ENCODE measurements at places on chromosomes 7 and 10. TPM values are rescaled to one million over a fixed set of nuclear protein-coding genes. Genes with fewer than 3 reads are reported as not detected.
A peak's percentile ranks its signal among the peaks of the same experiment; 100 is the strongest.

DNA sequence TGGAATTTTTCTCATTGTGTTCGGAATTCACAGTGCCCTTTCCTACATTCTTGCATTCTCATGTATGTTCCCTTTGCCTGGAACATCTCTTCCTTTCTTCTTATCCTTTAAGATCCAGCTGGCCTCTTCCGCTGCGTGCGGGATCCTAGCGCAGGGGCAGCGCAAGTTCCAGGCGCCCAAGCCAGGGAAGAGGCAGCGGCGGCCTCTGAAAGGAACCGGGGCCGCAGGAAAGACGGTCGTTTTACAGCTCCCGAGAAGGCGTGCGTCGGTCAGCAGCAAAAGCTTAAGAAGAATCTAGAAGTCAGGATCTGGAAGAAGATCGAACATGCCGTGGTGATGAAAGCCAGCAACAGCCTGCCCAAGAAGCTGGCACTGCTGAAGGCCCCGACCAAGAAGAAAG is 28.0 kb downstream of the ADRA2A start:
- H3K4me1 ChIP-seq = no peaks in the 10 kb centered on the region
- DNase-seq = peak; percentile 45
- H3K4me3 ChIP-seq = no peak overlapping the region
- no peak overlapping the region for H3K27ac ChIP-seq

DNA sequence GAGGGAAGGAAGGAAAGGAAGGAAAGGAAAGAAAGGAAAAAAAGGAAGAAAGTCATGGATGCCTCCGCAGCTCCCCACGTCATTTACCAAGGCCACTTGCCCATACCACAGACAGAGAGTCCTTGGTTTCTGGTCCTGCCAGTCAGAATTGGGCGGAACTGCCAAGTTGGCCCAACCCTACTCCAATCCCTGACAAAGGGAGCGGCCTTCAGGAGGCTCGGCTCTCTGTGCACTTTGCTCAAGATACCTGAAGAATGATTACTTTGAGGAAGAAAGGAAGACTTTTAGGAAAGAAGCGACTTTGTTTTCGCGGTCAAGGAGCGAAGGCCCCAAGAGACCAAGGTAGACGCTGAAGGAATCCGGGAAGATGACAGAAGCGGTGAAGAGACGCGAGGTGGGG is 49.1 kb upstream of the FXYD4 start:
- H3K4me3 ChIP-seq = peak overlapping the region; percentile 39
- peak overlapping the region; percentile 58 for H3K27ac ChIP-seq
- peaks cover 9% of the 10 kb centered on the region for H3K4me1 ChIP-seq
- no peaks in the 10 kb centered on the region for H3K36me3 ChIP-seq

YAE1 gene
- 16.5 TPM for total RNA-seq

DNA sequence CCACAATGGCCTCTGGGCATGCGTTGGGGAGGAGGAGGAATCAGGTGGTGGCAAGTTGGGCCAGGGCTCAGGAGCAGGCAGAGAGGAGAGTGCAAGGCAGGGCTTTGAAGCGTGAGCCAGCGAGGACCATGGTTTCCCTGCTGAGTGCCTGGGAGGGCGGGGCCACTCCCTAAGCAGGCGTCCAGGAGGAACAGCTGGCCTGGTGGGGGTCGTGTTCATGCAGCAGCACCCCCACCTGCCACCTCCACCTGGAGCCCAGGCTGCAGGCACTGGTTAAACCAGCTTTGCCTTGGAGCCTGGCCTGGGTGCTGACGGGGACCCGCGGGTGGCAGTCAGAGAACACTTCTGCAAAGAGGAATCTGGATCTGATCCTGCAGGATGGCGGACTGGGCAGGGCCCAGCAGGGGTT is 24.2 kb upstream of the AQP1 start:
- DNase-seq = no peak
- no peak overlapping the region for H3K4me3 ChIP-seq
- H3K36me3 ChIP-seq = no peaks in the 10 kb centered on the region
- H3K4me1 ChIP-seq = peaks cover 28% of the 10 kb centered on the region
- H3K27ac ChIP-seq = peak overlapping the region; percentile 39

DNA sequence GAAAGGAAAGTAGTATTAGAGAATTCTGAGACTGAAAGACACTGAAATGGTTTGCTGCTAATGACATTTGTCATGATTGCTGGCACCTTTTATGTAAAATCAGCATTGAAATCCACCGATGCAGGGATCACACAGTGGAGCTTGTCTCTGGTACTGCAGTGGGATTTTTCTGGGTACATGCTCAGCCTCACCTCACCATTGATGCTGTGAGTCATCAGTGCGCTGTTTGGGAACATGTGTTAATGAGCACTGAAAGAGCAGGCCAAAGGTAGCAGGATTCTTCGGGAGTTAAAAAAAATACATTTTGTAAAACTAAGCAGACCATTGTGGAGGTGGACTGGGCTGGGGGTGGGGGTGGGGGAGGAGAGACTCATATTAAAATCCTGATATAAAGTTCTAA is 174.9 kb downstream of the CREB5 start:
- no peaks in the 10 kb centered on the region for H3K27me3 ChIP-seq
- no peak overlapping the region for H3K27ac ChIP-seq
- H3K4me3 ChIP-seq = no peak overlapping the region
- H3K36me3 ChIP-seq = no peaks in the 10 kb centered on the region

MSMB gene
- total RNA-seq = not detected

GRCh38 chr7:23654508-23654907 is 25.5 kb upstream of the FAM221A start:
- H3K36me3 ChIP-seq = no peaks in the 10 kb centered on the region
- H3K27me3 ChIP-seq = no peaks in the 10 kb centered on the region
- DNase-seq = no peak
- no peak overlapping the region for H3K27ac ChIP-seq

- DNase-seq = peak; percentile 97
- peaks cover 17% of the 10 kb centered on the region for H3K36me3 ChIP-seq
- peak within 1 kb of the TSS; percentile 94 for H3K4me3 ChIP-seq
- H3K4me1 ChIP-seq = peaks cover 25% of the 10 kb centered on the region
- H3K27me3 ChIP-seq = no peaks in the 10 kb centered on the region
- peak within 1 kb of the TSS; percentile 81 for H3K27ac ChIP-seq
Measured at GRCh38 chr7:151341357-151342101, at the start of gene NUB1. Gene NUB1 (plus strand): TSS chr7:151341812. CDS start chr7:151345350, 3,538 bp downstream.

SCD gene
- 276 TPM for total RNA-seq

PLAU gene
- total RNA-seq = 16.8 TPM

DNA sequence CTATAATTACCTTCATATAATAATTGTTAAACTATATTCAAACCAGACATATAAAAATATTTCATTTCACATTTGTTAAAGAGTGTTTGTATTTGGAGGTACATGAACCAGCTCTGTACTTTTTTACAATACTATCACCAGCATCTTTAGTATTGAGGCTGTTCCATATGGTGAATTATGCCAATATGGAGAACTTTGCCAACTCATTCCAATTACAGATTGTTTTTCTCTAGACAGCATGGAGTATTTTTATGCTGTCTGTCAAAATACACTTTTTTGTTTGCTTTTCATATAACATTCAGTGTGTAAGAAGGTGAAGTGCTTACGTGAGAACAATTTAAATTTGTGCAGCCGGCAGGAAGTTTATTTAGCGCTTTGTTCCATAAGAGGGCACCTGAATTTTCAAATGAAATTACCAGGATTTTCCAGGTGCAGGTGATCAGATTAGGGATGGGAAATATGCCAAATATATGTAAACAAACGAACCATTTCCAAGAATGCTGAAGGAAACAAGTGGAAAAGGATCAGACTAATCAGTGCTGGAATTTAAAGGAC is 54.9 kb downstream of the SEMA3E start:
- H3K27me3 ChIP-seq = no peaks in the 10 kb centered on the region
- H3K4me3 ChIP-seq = no peak overlapping the region
- H3K36me3 ChIP-seq = no peaks in the 10 kb centered on the region

GRCh38 chr10:18157881-18158280 is 17.7 kb downstream of the CACNB2 start:
- H3K27me3 ChIP-seq = no peaks in the 10 kb centered on the region
- H3K4me3 ChIP-seq = no peak overlapping the region
- H3K36me3 ChIP-seq = no peaks in the 10 kb centered on the region
- no peak for DNase-seq
- H3K4me1 ChIP-seq = no peaks in the 10 kb centered on the region
- H3K27ac ChIP-seq = no peak overlapping the region

NRAP gene
- total RNA-seq = 0.06 TPM

GRCh38 chr7:142405122-142405765 is 147.4 kb upstream of the PRSS58 start:
- H3K4me1 ChIP-seq = no peaks in the 10 kb centered on the region
- no peak overlapping the region for H3K27ac ChIP-seq
- H3K27me3 ChIP-seq = no peaks in the 10 kb centered on the region
- H3K36me3 ChIP-seq = no peaks in the 10 kb centered on the region
- no peak overlapping the region for H3K4me3 ChIP-seq

All from upper lobe of right lung (tissue), 1 donor.